Left renal pelvis (tissue), 4 donors: ENCODE measurements at places on chromosomes 3 and 15. TPM values are rescaled to one million over a fixed set of nuclear protein-coding genes. Genes with fewer than 3 reads are reported as not detected.

DNA sequence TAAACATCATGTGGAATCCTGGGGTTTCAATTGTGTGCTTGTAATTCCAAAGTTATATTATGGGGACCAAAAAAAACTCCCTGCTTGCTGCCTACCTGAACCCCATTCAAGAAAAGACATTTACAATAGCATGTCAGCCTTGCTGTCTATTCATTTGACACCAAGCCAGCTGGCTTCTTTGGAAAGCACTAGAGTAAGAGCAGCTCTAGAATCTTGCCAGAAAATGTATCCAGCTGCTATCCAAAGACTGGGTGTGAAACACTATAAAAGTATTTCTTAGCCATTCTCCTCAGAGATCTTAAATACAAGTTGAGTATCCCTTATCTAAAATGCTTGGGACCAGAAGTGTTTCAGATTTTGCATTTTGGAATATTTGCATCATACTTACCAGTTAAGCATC lies 87.4 kb downstream of the RAD18 start:
- DNase-seq, result no peak

UROC1 gene
- polyA plus RNA-seq, result 0.22 TPM

DNA sequence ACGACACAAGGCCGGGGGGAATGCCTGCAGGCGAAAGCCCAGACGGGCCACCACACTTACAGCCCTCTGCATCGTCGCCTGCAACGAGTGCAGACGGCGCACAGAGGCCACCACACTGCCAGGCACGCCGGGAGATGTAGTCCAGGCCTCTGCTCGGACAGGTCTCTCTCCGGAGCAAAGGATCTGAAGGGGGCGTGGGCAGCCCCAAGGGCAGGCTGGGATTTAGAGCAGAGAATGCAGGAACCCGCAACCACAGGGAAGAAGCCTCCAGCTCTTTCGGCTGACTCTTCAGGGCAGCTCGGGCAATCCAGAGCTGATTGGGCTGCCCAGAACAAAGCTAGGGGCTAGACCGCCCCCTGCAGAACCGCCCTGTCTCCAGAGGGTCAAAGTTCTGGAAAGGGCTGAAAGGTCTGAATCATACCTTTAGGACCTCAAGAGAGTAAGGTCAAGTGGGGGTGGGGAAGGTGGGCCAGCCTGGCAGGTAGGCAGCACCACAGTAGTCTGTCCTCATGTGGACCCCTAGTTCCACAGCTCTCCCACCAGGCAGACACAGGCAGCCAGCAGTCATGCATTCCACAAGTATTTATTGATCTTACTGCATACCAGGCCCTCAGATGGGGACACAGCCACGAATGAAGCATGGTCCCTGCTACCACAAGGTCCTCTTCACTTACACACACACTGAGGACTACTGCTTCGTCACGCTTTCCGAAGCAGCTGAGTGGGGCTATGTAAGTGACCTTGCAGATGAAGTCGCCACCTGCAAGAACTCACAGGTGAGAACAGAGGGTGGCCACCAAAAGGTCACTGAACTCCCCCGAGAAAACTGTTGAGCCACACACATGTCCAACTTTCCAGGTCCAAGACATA lies at the start of gene AMT:
AMT (minus strand) TSS at position 95 of the 870 bp plus-strand sequence; CDS start at position 72, 23 bp downstream.
- DNase-seq, result no peak

DNA sequence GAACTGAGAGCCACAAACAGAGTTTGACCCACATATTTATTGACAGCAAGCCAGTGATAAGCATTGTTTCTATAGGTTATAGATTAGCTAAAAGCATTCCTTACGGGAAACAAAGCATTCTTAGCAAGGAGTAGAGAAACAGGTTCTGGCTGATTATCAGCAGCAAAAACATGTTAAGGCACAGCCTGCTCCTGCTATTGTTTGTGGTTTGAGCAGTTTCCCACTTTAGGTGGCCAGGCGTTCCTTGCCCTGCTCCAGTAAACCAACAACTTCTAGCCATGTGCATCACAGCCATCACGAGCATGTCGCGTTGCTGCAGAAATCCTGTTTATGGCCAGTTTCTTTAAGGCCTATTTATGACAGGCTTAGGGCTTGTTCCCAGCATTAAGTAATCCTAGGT lies 44.7 kb upstream of the C2CD4B start:
- DNase-seq, result peak; percentile 7

NRROS gene
- 5.6 TPM for polyA plus RNA-seq

- no peak for DNase-seq
These were observed 183.3 kb downstream of the NSUN3 start for GRCh38 chr3:94246171-94246570.

DNA sequence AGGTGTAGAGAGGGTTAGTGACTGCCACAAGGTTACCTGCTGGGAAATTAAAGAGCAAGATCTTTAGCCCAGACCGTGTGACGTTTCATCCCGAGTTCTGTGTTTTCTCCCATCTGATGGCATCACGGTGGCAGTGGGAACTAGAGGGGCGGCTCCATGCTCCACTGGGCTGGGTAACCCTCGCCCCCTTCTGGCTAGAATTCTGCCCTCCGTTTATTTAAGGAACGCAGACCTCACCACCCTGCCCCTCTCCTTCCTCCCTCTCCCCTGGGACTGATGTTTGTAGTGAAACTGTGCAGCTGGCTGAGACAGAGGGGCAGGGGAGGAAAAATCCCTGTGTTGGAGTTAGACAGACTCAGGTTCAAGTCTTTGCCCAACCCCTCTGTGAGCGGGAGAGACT lies 65.6 kb downstream of the ITGA11 start:
- DNase-seq, result no peak

GRCh38 chr3:183664913-183665381 lies 29.5 kb downstream of the KLHL24 start:
- DNase-seq, result no peak

DNA sequence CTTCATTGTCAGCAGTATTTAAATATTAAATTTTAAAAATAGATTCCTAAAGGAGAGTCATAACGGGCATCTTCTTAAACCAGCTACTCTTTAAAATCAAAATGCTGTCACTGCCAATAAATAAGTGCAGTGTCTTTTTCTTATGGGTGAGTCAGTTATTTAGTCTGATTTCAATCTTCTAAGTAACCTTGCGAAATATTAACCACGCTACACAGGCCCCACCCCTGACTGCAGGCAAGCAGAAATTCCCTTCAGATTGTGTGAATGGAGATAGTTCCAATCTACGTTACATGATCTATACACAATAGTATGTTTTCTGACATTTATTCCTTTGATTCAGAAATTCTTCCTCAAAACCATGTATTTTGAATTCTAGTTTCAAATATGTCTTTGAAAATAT lies 141.5 kb downstream of the GADL1 start:
- DNase-seq, result no peak

NR2E3 gene
- 0.94 TPM for polyA plus RNA-seq

DNA sequence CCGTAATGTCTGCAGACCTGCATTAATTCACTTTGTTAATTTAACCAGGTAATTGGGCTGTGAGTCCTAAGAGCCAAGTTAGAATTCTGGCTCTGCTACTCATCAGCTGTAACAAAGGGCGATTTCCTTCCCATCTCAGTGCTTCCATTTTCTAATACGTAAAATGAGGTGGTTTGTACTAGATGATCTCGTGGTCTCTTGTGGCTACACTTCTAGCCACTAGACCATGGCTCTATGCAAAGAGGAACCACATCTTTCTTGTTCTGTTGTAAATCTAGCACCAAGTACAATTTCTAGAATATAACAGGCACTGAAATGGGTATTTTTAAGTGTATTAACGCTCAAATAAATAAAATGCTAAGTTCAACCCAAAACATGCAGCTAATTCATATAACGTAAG lies 174.4 kb upstream of the THBS1 start:
- DNase-seq, result no peak

GRCh38 chr3:148625095-148625736 lies 72.5 kb upstream of the AGTR1 start:
- DNase-seq, result peak; percentile 44

DNA sequence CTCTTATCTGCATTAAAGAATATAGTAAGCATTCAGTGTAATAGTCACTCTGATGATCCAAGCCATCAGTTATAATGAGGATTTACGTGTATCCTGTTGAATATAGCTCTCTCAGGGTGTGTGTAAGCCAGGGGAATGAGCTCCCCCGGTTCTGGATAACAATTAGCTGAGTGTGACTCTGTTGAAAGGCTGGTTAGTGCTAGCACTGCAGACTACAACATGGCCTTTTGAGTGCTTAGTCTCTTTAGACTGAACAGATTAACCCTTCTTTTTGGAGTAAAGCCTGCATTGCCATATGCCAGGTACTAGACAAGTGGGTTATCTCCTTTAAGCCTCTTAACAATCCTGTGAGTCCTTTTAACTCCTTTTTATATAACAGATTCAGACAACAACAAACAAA lies 119.5 kb downstream of the TMEM108 start:
- DNase-seq, result no peak

DNA sequence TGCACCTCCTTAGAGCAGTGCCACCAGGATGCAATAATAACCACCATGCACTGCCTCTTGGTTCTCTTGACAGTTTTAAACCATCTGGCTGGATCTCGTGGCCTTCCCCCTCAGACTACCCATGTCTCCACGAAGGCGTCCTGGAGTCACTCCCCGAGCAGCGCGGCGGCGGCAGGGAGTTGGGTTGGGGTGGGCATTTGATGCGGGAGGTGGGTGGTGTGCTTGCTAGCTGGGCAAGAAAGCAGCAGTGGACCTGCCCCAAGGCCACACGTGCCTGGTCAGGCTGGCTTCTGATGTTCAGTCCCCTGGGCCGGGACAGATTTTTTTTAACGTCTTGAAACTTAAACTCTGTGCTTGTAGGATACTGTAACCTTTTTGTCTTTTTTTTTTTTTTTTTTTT lies 3.9 kb upstream of the TTLL3 start:
- DNase-seq, result no peak

CFAP92 gene
- 0.56 TPM for polyA plus RNA-seq
